Esophagus squamous epithelium (tissue), 5 donors: ENCODE measurements at places on chromosomes 7 and 10.

DNA sequence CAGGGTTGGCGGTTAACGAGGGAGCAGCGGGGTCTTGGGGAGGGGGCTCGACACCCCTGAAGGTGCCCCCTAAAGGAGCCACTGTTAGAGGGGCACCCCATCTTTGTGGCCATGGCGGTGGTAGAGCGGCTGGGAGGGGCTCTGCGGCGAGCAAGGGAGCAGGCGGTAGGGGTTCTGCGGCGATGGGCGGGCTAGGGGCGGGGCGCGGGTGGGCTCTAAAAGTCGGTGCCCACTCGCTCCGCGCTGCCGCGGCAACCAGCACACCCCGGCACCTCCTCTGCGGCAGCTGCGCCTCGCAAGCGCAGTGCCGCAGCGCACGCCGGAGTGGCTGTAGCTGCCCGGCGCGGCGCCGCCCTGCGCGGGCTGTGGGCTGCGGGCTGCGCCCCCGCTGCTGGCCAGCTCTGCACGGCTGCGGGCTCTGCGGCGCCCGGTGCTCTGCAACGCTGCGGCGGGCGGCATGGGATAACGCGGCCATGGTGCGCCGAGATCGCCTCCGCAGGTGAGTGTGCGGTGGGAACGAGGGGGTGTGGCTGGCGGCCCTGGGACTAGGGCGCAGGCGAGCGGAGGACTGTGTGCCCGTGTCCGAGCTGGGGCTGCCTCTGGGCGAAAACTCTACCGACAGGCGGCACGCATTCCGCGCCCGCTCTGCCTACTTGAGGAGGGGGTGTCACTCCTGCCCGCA is at the start of gene MEST:
Gene MEST (plus strand): TSS at position 245 of the 682 bp plus-strand sequence. CDS start 229 bp downstream, at position 474.
- no peak for DNase-seq

DNA sequence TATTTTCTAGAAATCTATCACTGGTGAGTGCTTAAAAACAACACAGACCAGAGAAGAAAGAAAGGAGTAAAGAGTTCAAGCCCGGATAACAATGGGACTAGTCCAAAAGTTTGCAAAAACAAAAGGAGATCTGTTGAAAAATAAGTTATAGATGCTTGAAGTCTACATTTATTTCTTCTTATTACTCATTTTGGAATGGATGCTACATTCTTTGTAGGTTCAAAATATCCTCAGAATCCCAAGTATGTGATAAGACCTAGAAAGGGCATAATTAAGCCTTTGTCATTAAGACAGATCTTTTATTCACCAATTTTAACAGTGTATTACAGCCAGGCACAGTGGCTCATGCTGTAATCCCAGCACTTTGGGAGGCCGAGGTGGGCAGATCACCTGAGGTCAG is 42.7 kb upstream of the ITGB8 start:
- no peak for DNase-seq

- DNase-seq = no peak
Measured at GRCh38 chr7:118502235-118502634, 277.7 kb downstream of the ANKRD7 start.

DNA sequence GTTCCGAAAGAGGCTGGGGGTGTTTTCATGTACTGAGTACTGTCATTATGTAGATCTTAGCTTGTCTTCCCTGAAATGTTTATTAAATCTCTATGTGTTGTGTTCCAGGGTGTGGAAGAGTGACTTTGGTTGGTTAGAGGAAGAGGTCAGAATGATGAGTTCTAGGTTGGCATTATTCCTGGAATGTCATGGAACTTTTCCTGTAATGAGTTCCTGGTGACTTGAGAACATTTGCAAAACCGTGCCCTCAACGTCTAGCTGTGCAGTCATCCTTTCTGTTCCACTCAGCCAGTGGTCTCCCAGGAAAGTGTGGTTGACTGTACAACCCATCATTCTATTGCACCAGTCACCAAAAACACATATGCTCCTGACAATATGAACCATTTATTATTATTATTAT is 129.6 kb downstream of the BICC1 start:
- no peak for DNase-seq

- no peak for DNase-seq
Measured at GRCh38 chr7:66281678-66282590, 76.8 kb downstream of the TPST1 start.

- no peak for DNase-seq
Measured at GRCh38 chr7:75715864-75716263, 22.9 kb downstream of the HIP1 start.

DNA sequence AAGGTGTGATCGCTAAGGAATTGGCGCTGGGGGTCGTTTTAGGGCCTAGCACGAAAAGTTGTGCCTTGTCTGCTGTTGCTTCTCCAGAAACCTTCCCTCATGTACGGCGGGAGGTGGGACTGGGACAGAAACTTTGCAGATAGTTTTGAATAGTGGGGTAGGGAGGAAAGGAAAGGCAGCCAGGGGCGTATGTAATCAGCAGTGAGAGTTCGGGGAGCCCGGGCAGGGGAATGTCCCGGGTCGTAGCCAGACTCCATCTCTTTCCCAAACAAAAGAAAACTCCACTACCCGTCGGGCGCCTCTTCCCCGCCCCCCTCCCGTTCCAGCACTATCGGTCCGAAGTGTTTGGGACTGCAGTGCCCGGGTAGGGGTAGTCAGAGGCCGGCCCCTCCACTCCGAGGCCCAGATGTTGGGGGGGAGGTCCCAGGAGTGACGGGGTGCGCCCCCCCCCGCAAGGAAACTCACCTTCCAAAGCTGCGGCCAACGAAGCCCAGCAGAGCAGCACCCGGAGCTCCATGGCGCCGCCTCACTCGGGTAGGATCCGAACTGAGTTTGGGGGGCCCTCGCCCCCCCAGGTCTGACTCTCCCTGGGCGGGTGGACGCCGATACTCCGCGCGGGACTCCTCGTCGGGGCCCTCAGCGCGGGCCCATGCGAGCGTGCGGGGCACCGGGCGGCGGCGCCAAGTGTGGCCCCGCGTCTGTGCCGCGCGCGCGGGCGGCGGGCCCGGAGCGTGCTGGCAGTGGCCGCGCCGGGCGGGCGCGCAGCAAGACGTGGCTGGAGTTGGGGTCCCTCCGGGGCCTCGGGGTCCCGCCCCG is 601 bp downstream of the EPHB4 start:
- DNase-seq = no peak
